HEK293T (cell line): ENCODE measurements at places on chromosomes 2 and 18.

- no peak for DNase-seq
These were observed 183.6 kb upstream of the MGAT5 start for GRCh38 chr2:134070281-134070741.

- no peak for DNase-seq
These were observed 72.9 kb upstream of the RPL31 start for GRCh38 chr2:100929147-100929546.

DNA sequence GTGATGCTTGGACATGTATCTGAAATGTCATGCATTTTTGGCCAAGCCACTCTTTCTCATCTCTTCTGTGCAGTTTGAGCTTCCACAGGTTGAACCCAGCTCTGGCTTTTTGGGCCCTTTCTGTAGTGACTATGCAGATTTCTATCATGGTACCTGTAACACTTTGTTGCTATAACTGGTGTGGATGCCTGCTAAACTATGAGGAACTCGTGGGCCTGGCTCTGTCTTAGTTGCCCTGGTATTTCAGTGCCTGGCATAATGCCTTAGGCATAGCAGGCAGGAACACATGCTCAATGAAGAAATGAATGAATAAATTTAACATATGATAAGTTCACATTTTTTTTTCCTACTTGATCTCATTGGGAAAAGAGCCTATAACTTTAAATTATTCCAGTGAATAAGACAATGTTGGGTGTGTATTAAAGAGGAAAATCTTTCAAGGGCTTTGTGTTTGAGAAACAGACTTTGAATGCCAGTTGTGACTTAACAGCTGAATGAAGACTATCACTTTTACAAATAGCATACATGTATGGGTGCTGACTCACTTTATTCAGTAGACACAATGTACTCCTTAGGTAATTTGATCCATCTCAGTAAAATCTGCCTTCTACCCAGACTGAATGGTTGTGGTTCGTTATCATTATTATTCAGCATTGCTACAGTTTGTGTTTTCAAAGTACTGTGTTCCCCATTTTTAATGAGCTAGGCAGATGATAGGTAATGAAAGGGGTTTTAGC is 86.4 kb upstream of the MAP4K3 start:
- no peak for DNase-seq

GRCh38 chr18:27750014-27750413 is 426.9 kb downstream of the CDH2 start:
- DNase-seq: peak; percentile 66

DNA sequence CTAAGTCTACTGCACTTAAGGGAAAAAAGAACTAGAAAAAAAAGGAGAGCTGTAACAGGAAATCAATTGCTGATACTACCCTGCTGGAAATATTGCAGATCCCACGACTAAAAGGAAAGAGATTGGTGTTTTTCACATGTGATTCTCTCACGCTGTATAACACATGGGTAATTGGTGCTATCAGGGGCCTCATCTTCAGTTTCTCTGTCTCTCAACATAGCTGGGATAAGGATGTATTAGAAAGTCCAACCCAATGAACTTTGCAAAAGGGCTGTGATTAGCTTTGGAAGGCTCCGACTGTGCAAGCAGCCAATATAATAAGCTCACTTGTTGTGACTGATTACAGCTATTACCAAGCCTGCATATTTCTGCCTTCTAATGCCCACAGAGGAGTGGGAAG is 133.4 kb downstream of the NRP2 start:
- no peak for DNase-seq

GRCh38 chr2:65026704-65027464 is 29.3 kb upstream of the CEP68 start:
- DNase-seq: no peak

DNA sequence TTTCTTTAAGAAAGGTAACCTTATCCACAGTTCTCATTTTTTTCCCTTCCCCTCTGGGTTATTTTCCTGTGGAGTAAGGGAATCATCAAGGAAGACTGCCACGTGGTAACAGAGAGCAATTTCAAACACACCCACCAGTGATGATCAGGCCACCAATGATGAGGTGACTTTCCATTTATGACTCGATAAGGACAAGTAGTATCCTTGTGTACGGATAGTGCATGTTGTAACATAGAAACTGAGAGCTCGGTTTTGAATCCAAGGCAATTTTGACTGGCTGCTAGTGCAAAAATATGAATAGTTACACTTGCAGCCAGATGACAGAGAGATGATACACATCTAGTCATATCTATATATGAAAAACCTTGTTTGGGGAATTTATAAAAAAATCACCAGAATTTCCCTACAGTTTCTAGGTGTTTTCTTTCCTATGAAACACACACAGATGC is 143.6 kb upstream of the TCF4 start:
- DNase-seq: no peak

DNA sequence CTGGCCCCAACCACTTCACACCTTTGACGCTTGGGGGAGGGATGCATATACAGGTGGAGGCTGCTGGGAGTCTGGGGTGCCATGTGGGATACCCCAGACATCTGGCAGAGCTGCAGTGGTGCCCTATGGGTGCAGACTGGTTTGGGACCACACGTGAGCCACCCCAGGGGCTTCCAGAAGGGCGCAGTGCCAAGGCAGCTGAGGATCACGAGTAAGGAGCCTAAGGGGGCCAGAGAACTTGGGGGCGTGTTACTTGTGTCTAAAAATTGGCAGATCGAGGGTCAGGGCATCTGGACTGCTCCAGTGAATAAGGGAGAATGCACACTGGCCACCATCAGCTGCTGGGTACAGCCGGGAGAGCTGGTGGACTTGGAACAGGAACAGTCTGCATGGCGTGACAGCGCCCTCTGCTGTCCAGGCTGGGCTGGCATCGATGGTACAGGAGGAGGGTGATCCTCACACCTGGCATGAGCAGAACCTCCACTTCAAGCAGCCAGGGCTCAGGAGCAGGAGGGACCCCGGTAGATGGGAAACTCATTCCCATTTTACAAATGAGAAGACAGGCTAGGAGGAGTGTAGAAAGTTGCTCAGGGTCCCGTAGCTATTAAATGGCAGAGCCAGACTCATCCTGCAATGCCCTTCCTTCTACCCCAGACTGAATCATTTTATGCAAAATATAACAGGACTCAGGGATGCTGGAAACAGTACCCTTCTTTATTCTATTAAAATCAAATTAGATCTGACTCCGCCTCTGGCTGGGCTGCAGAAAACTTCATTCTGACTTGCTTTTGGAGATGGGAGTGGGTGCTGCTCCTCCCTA is 60.4 kb downstream of the ATOH8 start:
- peak; percentile 85 for DNase-seq

GRCh38 chr18:62612289-62612645 is 89.4 kb downstream of the ZCCHC2 start:
- no peak for DNase-seq

DNA sequence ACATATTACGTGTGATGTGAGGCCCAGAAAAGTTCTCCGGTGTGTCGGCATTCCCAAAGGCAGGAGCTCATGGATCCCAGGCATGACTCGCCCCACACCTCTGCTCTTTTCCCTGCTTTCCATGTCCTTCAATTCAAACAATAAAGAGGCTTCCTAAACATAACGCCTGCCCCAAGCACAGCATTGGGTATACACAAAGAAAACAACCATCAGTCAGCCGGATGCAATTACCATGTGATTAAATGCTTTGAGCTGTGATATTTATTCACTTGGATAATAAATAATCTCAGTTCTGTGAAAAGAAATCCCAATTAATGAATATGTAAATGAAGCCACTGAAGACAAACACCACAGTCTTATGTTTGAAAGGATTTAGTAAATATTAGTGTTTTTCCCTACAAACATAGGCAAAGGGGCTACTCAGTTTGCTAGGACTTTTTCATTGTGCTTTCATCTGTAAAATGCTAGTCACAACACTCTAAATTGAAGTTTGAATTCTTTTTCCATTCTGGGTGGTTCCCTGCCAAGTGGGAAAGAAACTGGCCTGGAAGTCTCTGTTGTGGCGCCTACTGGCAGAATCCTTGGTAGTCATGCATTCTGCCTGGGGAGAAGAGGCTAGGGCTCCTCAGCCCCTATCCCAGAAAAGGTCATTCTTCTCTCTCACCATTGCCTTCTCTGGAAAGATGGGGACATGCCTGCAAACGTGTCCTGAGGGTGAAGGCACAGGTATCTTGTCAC is 144.7 kb downstream of the COL6A3 start:
- DNase-seq: no peak

- DNase-seq: no peak
These were observed 173.4 kb upstream of the NDUFV2 start for GRCh38 chr18:8928847-8929780.

DNA sequence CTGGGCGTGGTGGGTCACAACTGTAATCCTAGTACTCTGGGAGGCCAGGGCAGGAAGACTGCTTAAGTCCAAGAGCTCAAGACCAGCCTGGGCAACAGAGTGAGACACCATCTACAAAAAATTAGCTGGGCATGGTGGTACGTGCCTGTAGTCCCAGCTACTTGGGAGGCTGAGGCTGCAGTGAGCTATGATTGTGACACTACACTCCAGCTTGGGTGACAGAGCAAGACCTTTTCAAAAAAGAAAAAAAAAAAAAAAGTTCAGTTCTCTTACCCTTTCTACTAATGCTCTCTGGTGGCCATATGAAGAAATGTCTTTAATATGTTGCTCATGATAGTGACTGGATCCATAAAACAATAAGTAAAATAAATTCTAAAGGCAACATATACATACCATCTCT is 14.9 kb downstream of the TYW5 start:
- DNase-seq: no peak

DNA sequence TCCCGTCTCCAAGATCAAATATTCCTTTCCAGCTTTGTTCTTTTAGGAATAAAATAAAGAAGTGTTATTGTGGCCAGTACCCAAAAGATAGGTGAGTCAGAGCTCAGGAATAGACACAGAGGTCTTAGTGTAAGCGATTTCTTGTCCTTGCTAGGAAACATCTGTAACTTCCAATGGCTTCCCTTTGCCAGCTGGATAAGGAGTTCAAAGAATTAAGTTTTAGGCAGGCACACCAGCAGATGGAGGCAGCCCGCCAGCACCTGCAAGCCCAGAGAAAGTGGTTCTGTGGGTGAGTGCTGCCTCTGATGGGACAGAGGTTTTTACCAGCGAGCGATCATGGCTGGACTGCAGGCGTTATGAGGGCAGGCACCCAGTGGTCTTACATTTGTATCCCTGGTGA is 125.4 kb downstream of the MGAT5 start:
- DNase-seq: no peak

DNA sequence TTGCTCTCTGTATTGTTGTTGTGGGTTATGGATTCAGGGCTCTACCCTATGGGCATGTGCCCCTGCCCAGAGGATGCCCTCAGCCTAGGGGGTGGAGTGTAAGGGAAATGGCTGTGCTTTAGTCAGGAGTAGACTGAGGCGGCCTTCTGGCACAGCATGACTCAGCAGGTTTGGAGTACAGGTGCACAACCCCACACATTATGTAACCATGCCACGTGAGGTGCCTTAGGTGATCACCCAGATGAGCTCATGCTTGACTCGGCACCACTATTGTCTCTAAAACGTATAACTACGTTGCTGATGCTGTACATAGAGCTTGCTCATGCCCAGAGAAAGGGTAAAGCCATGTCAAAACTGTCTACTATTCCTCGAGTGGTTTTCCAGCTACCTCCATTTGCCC is 48.3 kb upstream of the ZC3H15 start:
- DNase-seq: no peak

DNA sequence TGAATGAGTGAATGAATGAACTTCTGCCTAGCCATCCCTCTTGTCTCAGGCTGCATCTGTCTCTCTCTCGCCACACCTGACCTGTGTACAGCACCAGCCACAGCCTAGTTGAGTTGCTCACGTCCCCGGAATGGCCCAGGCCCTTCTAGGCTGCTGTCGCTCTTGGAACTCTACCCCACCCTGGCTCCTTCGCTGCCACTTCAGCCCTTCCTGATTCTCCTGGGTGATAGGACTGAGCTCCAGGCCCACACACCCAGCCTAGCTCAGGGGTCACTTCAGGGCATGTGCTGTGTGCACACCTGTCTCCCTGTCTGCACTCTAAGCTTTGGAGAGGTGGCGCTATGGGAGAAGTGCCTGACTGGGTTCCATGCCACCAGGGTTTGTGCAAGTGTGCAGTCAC is 236.6 kb downstream of the GLI2 start:
- DNase-seq: no peak

DNA sequence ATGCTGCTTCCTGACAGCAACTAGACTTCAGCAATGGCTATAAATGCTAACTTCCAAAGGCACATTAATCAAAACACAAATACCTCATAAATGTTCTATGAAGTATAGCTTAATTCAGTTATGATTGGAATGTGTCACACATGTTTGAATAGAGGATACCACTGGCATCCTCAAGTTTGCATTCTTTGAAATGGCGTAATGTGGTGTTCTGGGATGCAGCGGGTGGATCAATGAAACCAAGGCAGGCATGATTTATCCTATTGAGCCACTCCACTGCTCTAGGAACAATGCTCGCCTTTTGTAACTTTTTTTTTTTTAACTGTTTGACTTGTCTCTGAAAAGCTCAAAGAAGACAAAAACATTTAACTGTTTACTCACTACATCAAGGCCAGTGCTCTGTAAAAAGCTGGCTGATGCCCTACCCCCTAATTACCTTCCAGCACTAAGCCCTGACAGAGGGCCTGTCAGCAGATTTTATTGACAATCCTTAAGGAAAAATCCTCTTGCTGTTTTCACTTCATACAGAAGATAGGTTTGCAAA is 278.8 kb upstream of the SESTD1 start:
- DNase-seq: no peak

GRCh38 chr2:192498747-192499146 is 304.0 kb upstream of the TMEFF2 start:
- DNase-seq: no peak

DNA sequence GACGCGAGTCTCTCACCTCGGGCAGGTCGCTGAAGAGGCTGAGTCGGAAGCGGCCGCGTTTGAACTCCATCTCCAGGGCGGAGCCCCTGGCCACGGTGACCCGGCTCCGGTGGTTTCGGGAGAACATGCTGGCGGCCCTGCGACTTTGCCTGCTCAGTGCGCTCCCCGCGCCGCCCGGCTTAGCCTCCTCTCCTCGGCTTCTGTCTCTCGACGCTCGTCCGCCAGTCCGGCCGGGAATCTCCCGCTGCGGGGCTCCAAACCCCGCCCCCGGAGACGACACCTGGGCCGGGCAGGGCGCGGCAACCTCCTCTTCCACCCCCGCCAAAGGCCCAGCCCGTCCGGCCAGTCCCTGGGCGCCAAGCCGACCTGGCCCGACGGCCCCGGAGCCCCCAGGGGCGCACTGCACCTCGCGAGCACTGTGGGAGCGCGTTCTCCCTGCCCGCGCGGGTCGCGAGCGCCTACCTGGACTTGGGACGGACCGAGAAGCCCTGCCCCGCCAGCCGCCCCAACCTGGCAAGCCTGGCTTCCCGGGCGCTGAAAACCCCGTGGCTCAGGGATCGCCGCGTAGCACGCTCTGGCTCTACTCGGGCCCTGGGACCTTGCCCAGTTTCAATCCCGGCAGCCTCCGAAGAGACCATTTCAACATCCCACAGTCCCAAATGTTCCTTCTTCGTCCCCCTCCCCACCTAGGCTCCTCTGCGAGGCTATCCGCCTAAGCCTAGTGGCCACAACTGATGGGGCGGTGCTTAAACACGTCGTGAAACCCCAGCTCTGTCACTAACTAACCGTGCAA is at the start of gene RTKN:
Gene RTKN (minus strand): TSS at position 248 of the 793 bp plus-strand sequence. CDS start 121 bp downstream, at position 127.
- DNase-seq: peak; percentile 49

GRCh38 chr2:199019898-199020507 is 437.7 kb downstream of the SATB2 start:
- peak; percentile 38 for DNase-seq
